ENCODE measurements at places on chromosomes 4 and X. TPM values are rescaled to one million over a fixed set of nuclear protein-coding genes. Genes with fewer than 3 reads are reported as not detected.
A peak's percentile ranks its signal among the peaks of the same experiment; 100 is the strongest.

DNA sequence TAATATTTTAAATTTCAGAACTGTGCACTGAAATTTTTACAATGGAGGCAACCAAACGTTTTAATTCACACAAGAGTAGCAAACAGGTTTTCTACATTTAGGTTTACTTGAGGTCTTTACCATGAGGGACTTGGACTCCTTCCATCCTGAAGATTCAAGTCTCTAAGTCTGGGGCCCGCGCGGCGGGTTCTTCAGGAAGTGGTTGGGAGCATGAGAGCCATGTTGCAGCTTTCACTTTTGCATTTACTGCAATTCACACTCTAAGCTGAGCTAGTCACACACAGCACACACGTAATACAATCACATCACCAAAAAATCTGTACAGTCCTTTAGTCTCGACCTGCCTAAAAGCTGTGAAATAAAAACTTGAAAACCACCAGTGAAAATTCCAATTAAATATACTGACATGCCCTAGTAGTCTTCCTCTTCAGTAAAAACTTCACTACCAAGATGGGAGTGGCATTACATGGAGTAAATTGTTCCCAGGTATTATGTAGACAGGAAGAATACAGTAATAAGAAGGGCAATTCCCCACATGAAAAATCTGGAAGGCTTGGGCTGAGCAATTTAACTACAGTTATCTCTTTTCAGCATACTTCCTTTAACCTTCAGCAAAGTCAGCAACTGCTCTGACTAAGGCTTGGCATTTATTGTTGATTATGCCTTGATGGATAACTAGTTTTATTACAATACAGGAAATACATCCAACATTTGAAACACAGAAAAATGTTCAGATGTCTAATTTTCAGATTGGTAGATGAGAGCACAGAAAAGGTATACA is 571.1 kb upstream of the DIPK2B start:
- no peak for DNase-seq

GRCh38 chr4:86033171-86033570 is 326.7 kb downstream of the MAPK10 start:
- peak; percentile 28 for DNase-seq

DNA sequence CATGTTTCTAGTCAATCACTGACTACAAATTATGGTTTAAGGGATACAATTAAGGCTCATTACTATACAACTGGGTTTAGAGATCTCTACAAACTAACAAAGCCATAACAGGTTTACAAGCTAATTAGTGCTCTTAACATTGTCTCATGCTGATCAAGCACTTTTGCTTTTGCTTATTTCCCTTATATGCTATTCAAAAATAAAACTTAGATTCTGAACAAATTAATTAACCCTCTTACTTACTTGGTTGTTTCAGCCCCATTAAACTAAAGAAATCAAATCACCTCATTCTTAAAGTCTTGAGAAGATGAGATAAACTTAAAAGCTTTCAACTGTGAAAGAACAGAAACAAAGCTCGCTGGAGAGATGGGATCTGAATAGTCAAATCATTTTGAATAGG is 2024.5 kb upstream of the ADGRL3 start:
- DNase-seq: no peak

- no peak for DNase-seq
Observed at GRCh38 chr4:10197952-10198351, 81.4 kb upstream of the WDR1 start.

LUZP4 gene
- total RNA-seq: not detected

GRCh38 chrX:72180539-72180938 is 1.0 kb upstream of the PIN4 start:
- no peak for DNase-seq
